ENCODE measurements at places on chromosomes 13 and 19. TPM values are rescaled to one million over a fixed set of nuclear protein-coding genes. Genes with fewer than 3 reads are reported as not detected.

ZNF222 gene
- 5.1 TPM for total RNA-seq

LILRB3 gene
- total RNA-seq, result 0.27 TPM

- DNase-seq, result peak; percentile 31
Measured at GRCh38 chr13:102597029-102597961, 509 bp downstream of the TPP2 start.

GRCh38 chr19:6087074-6087571 lies 23.2 kb downstream of the RFX2 start:
- no peak for DNase-seq

ZNF610 gene
- total RNA-seq, result 11.5 TPM

DNA sequence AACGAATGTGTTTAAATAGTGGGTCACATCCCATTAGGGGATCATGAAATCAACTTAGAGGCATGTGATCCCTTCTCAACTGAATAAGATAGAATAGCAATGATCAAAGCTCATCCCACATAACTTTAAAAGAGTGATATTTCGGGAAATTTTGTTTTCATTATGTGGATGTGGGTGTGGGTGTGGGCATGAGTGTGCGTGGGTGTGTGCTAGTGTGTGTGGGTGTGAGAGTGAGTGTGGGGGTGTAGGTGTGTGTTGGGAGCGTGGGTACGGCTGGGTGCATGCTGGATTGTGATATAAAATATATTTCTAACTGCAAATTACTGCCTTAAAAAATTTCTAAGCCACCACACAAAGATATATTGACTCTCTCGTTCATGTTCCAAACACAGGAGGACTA lies 15.9 kb downstream of the RXFP2 start:
- no peak for DNase-seq

GRCh38 chr13:42526804-42527203 lies 47.1 kb upstream of the TNFSF11 start:
- DNase-seq, result no peak

GRCh38 chr13:97122381-97122996 lies 99.6 kb upstream of the MBNL2 start:
- peak; percentile 78 for DNase-seq

- DNase-seq, result peak; percentile 31
Measured at GRCh38 chr19:29966588-29967249, 24.7 kb downstream of the URI1 start.

DNA sequence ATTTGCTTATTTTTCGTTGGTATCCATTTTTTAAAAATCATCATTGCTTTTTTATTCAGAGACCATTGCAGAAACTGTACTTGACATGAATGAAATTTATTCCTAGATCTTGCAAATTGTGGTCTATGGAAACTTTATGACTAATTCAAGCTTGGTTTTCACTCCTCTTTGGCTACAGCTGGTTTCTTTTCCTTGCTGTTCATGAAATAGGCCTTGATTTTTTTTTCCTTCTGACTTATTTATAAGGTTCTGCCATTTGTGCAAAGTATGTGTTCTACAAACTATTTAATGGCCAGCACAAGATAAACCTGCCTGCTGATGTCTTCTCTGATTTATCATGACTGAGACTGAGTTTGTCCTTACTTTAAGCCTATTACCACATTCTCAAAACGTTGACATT lies 764.0 kb upstream of the SLITRK5 start:
- DNase-seq, result no peak

GRCh38 chr19:38851622-38852230 lies 1.9 kb upstream of the HNRNPL start:
- peak; percentile 96 for DNase-seq
